ENCODE measurements at places on chromosomes 7 and 10.
A peak's percentile ranks its signal among the peaks of the same experiment; 100 is the strongest.

GRCh38 chr10:86349474-86349873 is 17.1 kb downstream of the GRID1 start:
- peak; percentile 3 for DNase-seq

DNA sequence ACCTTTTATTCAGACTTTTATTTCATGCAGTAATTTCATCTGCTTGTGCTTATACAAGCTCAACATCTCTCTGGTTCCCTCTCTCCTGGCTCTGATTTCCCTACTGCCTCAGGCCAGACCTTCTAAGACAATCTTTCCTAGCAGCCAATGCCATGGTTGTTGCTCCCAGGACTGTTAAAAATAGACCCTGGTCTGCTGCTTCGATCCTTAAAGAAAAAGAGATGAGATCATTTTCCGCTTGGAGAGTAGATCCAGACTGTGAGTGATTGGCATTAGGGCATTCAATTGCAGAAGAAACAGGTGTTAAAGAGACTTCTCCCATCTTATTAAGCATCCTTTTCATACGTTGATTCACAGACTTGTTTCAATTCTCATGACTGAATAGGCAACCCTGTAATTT is 68.4 kb upstream of the ITGB1 start:
- no peak for DNase-seq

DNA sequence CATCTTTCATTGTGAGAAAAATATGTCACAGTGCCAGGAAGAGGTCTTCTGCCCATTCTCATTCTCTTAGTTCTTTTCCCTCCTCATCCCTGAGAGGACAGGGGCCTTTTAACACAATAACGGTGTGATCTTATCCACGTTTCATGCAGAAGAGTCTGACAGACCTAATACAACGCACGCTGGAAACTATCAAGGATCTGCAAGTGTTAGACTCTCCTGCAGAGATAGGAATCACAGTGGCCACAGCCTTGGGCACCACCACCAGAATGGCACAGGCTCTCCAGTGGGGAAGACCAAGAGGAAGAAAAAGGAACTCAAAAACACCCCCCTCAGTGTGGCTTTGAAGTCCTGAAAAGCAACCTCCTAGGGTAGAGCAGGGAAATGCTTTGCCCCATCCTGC is 72.6 kb upstream of the LAMB4 start:
- DNase-seq: no peak

- no peak for DNase-seq
Observed at GRCh38 chr10:80464557-80465450, 10.7 kb downstream of the TSPAN14 start.

GRCh38 chr10:51532044-51532443 is 167.4 kb downstream of the CSTF2T start:
- DNase-seq: no peak

GRCh38 chr10:4587466-4587865 is 238.5 kb upstream of the AKR1E2 start:
- no peak for DNase-seq

- DNase-seq: no peak
Observed at GRCh38 chr10:110275128-110275729, 29.5 kb downstream of the SMNDC1 start.

GRCh38 chr10:97920865-97921264 is 71.2 kb downstream of the GOLGA7B start:
- DNase-seq: no peak

GRCh38 chr7:100835903-100836811 is 8.8 kb upstream of the EPHB4 start:
- DNase-seq: no peak

DNA sequence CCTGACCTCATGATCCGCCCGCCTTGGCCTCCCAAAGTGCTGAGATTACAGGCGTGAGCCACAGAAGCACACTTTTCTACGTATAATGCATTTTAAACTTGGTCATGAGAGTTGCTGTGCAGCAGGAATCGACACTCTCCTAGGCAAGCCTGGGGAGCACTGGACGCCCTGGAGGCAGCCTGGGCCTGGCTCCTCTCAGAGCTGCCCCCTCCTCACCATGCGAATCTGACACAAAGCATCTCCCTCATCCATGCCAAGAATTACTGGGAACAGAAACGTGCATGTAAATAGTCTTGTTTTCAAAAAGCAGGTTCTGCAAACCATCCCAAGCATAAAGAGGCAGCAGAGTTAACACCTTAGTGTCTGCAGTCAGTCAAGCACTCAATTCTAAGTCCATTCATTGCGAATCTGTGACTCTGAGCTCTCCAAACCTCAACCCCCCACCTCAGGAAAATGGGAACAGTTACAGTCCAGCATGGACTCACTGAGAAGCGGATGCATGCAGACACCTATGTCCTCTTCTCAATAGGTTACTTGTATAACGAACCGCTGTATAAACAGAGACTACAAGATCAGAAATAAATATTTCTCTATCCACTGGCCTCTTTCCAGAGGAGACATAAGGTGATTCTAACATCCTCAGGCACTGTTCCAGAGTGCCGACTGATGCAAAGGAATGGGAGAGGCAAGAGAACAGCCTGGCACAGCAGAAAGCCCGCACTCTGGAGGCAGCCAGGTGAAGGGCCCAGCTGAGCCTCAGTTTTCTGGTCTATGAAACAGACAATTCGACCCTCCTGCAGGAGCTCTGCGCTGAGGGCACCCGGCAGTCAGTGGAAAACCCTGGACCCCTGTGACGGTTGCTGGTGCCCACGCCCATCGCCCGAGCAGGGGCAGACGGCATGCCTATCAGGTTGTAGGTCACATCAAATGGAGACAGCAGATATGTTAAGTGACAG is 68.9 kb downstream of the MAD1L1 start:
- no peak for DNase-seq

GRCh38 chr7:51022821-51023220 is 240.1 kb upstream of the GRB10 start:
- no peak for DNase-seq

DNA sequence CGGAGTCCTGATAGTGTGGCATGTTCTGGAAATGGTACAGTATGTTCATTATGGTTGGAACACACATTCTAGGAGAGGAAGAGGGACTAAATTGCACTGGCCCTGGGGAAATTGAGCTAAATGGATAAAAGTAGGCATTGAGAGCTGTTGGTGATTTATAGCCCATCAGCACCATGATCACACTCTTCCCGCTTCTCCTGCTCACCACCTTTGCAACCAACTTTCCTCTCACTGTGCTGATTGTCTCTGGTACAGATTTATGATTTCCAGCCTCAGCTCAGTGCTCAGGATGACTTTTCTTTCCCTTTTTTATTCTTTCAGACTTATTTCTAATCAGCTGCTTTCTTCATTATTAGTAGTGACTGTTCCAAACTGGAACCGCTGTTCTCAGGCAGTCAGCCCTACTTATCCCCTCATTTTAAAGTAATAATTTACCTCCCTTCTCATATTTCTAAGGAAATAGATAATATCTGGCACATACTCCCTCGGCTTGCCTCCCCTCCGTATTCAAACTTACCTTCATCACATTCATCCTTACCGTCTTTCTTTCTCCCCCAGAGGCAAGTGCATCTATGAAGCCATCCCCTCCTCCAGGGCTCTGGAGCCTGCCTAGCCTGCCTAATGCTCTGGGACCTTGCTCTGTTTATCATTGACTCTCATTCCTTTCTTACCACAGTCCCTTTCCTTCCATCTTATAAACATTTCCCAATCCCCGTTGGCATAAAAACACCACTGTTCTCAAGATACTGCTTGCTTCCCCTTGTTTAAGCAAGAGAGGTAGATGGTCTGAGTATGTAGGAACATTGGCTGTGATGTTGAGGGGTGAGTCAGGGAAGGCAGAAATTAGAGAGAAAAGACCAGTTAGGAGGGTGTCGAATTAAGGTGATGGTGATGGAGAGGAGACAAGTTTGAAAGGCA is 51.6 kb upstream of the RPA3 start:
- no peak for DNase-seq

DNA sequence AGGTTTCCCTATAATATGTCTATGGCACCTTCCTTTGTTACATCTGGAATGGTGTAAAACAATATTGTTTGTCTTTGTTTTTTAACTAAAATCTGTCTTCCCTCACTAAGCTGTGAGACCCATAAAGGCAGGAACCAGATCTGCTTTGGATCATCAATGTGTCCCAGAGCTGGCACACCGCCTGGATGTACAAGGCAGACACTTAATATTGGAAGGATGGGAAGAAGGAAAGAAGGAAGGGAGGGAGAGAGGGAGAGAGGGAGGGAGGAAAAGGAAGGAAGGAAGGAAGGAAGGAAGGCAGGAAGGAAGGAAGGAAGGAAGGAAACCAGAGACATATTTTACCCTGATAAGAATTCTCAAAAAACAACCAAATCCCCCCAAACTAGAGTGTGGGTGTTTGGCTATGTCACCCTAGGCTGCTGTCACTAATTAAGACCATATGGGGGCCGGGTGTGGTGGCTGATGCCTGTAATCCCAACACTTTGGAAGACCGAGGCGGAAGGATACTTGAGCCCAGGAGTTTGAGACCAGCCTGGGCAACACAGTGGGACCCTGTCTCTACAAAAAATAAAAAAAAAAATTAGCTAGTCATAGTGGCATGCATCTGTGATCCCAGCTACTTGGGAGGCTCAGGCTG is 59.6 kb downstream of the SH3PXD2A start:
- DNase-seq: no peak

- no peak for DNase-seq
Observed at GRCh38 chr10:129740532-129741279, 223.4 kb downstream of the EBF3 start.

GRCh38 chr7:4889682-4890081 is 6.2 kb upstream of the RADIL start:
- DNase-seq: no peak

- no peak for DNase-seq
Observed at GRCh38 chr7:81256991-81257390, 338.1 kb upstream of the SEMA3C start.

DNA sequence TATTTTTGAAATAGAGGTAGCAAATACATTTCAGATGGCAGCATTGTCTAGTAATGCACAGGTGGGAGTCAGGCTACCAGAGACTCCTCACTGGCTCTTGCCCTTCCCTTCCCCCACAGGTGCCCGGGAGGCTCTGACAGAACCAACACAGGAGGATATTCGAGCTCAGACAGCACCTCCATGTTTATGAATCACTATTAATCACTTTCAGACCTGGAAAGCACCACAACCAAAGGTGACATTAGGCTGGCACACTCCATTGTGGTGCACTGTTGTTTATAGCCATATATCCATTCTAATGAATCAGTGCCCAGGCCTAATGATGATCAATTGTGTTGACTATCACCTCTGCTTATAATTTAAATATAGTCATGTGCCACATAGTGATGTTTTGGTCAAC is 107.8 kb upstream of the NAMPT start:
- no peak for DNase-seq

DNA sequence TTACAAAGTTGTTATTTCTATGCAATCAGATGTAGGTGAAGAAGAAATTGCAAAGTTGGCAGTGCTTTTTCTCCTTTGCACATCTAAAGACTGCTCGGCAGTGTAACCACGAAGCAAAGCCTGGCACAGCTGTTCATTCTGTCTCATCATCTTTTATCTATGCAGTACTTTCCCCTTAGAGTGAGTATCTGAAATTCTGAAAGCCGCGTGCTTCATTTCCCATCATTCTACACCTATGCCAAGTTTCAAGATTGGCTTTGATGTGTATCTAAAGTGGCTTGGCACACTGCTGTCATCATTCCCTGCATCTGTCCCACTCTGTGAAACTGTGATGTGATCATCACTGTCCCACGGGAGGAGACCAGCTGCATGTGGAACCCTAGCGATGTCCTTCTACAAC is 15.2 kb downstream of the SOSTDC1 start:
- no peak for DNase-seq

DNA sequence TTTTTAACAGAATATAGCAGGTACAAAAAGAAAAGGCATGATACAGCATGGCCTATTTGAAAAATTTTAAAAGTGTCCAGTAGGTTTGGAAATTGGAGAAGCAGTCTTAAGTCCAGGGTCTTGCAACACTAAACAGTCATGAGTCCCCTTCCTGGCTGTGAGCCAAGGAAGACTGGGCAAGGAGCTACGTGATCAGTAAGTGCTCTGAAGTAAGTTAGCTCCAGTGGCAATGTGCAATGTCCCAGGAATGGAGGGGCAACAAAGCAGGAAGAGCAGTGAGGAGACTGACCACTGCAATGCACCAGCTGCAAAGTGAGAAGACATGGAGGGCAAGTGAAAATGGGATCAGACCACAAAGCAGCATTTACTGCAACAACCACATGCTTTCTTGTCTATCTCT is 72.9 kb upstream of the GRID1 start:
- DNase-seq: peak; percentile 24

GRCh38 chr7:150371996-150372270 is 3.3 kb downstream of the REPIN1 start:
- DNase-seq: no peak

DNA sequence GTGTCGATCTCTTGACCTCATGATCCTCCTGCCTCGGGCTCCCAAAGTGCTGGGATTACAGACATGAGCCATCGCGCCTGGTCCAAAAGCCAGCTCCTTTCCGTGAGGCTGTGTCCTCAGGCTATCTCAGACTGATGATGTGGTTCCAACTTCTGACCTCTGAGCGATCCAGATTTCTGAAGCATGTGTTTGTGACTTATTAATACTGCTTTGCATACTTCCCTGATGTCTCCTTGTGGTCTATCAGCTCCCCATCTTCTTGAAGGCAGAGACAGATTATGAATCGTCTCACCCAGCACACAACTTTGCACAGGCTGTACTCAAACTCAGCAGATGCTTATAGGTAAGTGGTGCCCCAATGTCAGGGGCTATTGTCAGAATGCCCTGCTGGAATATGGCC is 2.0 kb upstream of the PLPP4 start:
- DNase-seq: no peak

DNA sequence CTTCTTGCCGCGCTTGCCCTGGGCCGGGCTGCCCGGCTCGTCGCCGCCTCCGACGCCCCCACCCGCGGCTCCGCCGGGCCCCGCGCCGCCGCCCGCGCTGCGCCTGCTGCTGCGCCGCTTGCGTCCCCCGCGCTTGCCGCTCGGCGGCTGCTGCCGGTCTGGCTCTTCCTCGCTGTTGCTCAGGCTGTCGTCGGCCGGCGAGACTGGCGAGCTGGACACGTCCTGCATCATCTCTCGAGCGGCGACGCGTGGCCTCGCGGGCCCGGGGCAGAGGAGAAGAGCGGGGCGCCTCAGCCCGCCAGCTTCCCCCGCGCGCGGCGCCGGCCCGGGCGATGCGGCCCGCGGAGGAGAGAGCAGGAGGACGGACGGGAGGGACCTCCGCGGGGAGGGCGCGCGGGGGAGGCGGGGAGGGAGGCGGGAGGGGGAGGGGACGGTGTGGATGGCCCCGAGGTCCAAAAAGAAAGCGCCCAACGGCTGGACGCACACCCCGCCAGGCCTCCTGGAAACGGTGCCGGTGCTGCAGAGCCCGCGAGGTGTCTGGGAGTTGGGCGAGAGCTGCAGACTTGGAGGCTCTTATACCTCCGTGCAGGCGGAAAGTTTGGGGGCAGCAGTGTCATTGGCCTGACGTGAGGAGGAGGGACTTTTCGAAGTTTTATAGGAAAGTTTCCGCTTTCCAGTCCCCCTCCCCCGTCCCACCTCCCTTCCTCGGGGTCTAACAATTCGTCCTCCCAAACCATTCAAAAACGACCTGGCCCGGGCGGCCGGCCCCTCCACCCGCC is at the start of gene TWIST1:
Gene TWIST1 (minus strand): TSS at position 546 of the 779 bp plus-strand sequence. CDS start 315 bp downstream, at position 231.
- DNase-seq: peak; percentile 94

DNA sequence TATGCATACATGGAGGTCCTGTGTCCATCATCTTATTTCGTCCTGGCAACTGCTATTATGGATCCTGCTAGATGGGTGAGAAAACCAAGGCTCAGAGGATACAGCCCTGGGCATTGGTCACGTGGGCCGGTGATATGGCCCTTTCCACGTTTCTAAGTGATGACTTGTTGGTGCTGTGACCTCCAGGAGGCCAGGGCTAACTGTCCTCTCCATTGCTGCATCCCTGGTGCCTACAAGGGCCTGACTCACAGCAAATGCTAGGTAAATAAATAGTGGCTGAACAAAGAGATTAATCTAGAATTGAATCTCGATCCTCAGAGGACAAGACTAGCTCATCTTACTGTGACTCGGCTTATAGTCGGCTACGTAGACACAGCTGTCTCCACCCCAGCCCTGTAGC is 78.6 kb downstream of the FAM53B start:
- DNase-seq: no peak
